ENCODE measurements at places on chromosomes 1 and 21.

GRCh38 chr1:6461538-6462411 lies 4.2 kb downstream of the TNFRSF25 start:
- DNase-seq, result no peak

DNA sequence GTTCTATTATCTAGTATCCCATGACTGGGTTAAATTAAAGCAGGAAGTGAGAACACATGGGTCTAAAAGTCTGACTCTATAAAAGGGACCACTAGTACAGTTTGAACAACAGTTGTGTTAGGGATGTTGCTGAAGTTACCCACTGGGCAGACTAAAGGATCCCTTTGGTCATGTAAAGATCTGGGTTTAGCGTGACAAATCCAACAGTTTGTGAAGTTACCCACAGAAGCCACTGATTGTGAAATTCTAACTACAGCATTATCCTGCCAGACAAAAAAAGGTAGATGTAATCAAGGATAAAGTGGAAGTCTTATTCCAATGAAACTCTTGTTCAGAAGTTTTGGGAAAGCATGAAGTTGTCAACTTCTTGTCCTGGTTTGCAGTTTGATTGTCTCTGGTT lies 5.7 kb downstream of the QSOX1 start:
- no peak for DNase-seq

DNA sequence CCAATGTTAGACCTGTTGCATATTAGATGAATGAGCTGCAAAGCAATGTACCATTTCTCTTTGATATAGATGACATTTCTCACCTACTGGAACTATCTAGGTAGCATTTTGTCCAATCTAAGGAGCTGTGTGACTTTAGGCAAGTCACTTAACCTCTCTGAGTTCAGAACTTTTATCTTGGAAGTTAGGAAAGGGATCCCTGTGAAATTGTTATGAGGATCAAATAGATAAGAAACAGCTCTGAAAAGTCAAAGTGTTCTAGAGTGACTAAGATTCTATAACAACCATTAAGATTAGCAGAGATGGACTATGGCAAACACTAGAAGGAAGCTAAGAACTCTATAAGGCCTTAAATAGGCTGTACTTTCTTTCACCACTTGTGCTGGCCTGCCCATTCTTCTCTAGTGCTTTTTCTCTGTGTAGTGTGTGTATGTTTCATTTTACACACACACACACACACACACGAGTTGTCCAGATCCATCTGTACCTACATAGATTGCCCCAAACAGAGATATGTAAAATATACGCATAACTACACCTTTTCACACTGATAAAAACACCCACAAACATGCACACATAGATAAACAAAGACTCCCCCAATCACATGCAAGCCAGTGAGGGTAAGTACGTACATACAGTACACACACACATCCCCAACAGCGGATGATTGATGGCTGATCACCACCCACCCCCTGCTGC lies 19.4 kb upstream of the LRRN2 start:
- DNase-seq, result no peak

- DNase-seq, result no peak
Observed at GRCh38 chr1:231629132-231629531, 2.5 kb downstream of the DISC1 start.

DNA sequence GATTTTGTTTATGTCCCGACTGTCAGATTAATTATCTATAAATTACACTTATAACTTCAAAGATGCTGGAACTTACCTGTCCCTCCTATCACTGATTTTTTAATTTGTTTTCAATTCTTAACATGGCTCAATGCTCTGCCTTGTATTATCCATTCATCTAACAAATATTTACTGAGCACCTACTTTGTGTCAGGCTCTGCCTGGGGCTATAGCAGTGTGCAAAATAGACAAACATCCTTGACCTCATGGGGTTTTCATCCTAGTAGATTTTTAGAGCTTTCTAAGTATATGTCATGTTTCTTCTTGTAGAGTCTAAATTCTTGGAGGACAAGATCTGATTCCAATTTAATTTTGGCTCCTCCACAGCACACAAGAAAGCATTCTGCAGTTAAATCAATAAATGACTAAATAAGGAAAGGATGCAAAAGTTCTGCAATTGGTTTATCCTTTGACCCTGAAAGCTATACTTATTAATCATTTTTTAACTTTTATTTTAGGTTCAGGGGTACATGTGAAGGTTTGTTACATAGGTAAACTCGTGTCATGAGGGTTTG lies 10.8 kb upstream of the SMYD2 start:
- DNase-seq, result no peak

GRCh38 chr1:179550746-179551682 lies 24.7 kb downstream of the NPHS2 start:
- DNase-seq, result no peak

GRCh38 chr1:21919520-21919919 lies 17.6 kb downstream of the HSPG2 start:
- DNase-seq, result no peak

GRCh38 chr1:204878621-204879234 lies 8.1 kb downstream of the NFASC start:
- DNase-seq, result no peak

- no peak for DNase-seq
Observed at GRCh38 chr1:178738780-178739179, 13.7 kb downstream of the RALGPS2 start.

DNA sequence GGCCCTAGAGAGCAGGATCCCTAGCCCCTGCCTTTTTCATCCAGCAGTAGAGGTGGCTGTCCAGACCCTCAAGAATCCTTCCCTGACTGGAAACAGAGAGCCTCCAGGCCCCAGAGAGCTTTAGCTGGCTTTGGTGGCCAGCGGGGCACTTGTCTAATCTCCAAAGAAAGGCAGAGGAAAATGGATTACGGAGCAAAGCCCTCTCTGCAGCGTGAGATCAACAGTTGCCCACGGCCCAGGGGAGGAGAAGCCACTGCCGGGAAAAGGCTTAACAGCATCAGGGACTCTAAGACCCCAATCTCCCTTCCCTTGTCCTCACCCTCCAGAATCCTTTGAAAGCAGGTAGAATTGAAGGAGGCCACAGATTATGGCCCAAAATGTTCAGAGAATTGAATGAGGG lies 35.8 kb upstream of the GRIK3 start:
- DNase-seq, result no peak

GRCh38 chr21:45080232-45080631 lies 5.9 kb downstream of the ADARB1 start:
- DNase-seq, result no peak

DNA sequence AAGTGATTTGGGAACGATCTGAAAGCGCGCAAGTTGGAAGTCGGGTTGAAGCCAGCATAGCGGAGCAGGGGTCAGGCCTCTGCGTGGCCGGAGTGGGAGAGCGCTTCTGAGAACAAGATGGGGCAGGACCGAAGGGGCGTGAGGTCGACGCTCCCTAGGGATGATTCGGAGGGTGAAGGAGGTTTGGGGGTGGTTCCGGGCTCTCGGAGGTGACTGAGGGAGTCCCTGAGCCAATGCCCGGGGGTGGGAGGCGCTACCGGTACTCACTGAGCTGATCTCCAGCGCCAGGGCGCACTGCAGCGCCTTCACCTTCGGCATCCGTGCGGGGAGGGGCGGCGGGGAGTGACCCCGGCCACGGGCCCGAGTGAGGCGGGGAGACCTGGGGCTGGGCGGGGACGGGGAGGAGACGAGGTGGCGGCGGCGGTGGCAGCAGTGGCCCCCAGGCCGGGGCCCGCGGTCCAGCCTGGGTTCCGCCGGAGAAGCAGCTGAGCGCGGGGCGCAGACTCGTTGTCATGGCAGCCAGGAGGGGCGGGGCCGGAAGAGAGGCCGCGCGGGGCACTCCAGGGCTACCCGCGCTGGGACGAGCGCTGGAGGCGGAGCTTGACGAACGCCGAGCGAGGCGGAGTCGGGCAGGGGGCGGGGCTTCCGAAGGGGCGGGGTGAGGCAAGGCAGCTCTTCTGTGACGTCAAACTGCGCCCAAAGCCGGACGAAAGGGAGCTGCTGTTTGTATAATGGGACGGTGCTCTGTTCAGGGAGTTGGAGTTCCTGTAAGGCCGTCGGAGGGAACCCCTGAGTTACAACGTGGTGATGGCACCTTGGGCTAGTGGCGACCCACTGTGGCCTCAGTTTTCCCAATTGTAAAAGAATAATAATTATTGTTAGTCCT lies at the start of gene SPATA6:
TSS of gene SPATA6 (minus strand) at position 514 of the 886 bp plus-strand sequence. CDS start at position 318, 196 bp downstream.
- peak; percentile 93 for DNase-seq

GRCh38 chr1:205948039-205948438 lies 4.8 kb upstream of the SLC26A9 start:
- DNase-seq, result no peak
